ENCODE measurements at places on chromosomes 1 and 21. TPM values are rescaled to one million over a fixed set of nuclear protein-coding genes. Genes with fewer than 3 reads are reported as not detected.
A peak's percentile ranks its signal among the peaks of the same experiment; 100 is the strongest.

The ANKRD34A gene
- total RNA-seq = 0.27 TPM

DNA sequence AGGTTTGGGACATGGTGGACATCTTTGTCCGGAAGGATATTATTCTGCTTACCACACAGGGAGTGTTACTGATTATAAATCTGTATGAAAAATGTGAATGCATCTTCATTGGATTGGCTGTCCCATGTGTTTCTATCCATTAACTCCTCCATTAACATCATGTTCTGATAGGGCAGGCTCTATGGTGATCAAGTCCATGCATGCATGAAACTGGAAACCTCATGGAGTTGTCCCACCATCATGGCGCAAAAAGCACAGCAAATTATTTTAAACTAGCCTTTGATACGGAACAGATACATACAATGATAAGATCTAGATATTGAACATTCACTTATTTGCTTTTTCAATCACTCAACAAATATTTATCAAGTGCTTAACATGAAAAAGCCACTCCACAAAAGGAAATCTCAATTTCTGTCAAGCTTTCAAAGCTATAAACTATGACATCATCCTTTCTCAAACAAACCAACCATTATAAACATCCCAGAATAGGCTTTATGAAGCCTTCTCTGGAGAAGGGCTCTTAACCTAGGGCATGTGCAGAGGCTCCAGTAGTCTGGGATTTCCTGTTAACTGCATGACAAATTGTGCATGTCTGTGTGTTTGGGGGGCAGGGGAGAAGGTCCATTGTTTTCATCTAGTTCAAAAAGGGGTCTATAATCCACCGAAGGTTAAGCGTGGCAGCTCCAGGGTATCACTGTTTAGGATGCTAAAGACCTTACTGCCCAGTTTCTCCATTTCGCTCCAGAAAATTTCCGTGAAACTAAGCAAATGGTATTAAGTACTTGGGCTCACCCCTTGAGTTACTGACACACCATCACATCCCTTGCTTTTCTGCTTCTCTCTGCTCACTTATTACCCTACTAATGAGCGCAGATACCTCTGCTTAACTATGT lies 46.1 kb downstream of the ADAMTS1 start:
- no peak for DNase-seq

DNA sequence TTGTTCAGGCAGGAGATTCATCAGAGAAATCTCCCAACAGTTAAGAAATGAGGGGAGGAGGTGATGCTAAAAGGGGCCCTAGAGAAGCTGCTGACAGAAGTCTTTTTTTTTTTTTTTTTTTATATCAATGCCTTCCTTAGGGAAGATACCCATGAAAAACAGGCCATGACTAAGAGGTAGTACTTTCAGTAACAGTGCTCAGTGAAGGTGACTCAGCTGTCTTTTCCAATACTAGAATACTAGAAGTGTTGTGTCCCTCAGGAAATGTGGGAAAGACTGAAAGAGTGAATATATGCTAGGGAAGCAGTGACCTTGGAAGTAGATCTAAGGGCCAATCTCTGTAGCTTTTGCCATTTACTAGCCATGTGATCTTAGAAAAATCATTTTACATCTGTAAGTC lies 52.4 kb upstream of the SLFNL1 start:
- DNase-seq = no peak

The FLG gene
- not detected for total RNA-seq

The CYP4X1 gene
- 0.21 TPM for total RNA-seq

DNA sequence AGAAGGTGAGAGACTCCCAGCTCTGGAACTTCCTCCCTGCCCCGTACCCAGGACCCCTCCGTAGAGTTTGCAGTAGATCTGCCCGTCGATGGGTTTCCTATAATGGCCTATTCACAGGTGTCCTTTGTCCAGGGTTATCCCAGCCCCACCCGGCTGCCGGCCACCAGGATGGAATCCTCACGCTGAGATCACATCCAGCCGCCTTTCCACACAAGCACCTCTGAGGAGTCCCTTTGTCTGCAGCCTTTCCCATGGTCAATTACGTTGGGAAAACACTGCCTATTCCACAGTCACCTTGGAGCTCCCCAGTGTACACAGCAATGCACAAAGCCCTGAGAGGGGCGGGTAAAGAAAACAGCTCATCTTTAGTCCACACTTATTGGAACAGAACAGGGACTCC lies 190.0 kb upstream of the EDN2 start:
- DNase-seq = no peak

The ATP6V1G3 gene
- total RNA-seq = not detected

The CACNA1S gene
- not detected for total RNA-seq

- DNase-seq = no peak
Observed at GRCh38 chr21:28253338-28253737, 739.3 kb downstream of the LTN1 start.

- DNase-seq = no peak
Observed at GRCh38 chr1:26359981-26360806, 6.3 kb upstream of the CRYBG2 start.

The CLCA4 gene
- not detected for total RNA-seq

The TMPRSS15 gene
- not detected for total RNA-seq

- no peak for DNase-seq
Observed at GRCh38 chr1:212532469-212533147, 76.0 kb upstream of the ATF3 start.

GRCh38 chr21:36207577-36208320 lies 51.1 kb downstream of the DOP1B start:
- DNase-seq = no peak

The MPL gene
- total RNA-seq = 0.73 TPM

The HSD3B1 gene
- total RNA-seq = not detected

The ZSWIM5 gene
- total RNA-seq = 0.24 TPM

GRCh38 chr1:25338188-25338981 lies at the start of gene TMEM50A:
TSS of gene TMEM50A (plus strand) at chr1:25338334. CDS start at chr1:25340487, 2,153 bp downstream.
- DNase-seq = peak; percentile 86

DNA sequence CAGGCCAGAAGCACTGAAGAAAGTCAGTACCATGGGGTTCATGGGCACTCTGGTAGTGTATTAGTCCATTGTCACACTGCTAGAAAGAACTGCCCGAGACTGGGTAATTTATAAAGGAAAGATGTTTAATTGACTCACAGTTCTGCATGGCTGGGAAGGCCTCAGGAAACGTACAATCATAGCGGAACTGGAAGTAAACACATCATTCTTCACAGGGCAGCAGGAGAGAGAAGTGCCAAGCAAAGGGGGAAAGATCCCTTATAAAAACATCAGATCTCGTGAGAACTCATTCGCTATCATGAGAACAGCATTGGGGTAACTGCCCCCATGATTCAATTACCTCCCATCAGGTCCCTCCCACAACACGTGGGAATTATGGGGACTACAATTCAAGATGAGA lies 20.2 kb upstream of the ROR1 start:
- no peak for DNase-seq

The VWA5B1 gene
- not detected for total RNA-seq

- DNase-seq = no peak
Observed at GRCh38 chr1:114008993-114009392, 29.7 kb downstream of the OLFML3 start.

- DNase-seq = peak; percentile 19
Observed at GRCh38 chr1:189616893-189617292, 860.8 kb downstream of the BRINP3 start.

DNA sequence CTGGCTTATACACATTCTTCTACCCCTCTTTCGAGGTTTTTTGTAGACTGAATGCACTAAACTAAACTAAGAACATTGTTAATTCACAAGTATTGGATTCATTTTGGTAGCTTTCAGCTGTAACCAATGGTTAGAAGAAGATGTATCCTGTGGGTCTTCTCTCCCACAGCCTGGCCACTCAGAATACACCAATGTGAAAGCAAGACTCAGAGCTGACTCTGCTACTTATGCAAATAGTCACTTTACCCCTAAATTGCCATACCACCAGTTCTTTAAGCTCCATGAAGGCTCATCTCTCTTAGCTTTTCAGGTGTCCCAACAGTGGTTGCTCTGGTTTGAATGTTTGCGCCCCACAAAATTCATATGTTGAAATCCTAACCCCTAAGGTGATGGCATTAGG lies 60.1 kb downstream of the RGS13 start:
- no peak for DNase-seq

DNA sequence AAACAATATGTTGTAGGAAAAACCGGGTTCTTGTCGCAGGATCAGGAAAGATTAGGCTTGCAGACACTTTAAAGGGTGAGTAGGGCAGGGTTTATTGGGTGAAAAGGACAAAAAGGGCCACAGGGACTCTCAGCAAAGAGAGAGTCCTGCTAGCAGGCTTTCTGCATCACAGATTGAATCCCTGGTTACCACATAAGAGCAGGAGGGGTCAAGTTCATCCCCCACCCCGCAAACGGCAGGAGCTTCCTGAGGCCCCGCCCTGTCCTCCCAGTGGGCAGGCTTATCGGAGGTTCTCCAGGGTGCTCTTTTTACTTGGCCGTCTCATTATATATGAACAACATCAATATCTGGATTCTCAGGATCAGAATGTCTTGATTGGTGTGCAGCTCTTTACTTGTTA lies 47.7 kb downstream of the SYCP1 start:
- DNase-seq = no peak

GRCh38 chr1:38758820-38759219 lies 100.8 kb downstream of the RRAGC start:
- DNase-seq = no peak

The SLC44A5 gene
- 5.8 TPM for total RNA-seq

- DNase-seq = no peak
Observed at GRCh38 chr1:211257826-211258225, 1.3 kb upstream of the RCOR3 start.

GRCh38 chr21:44854664-44855446 lies 18.6 kb downstream of the PTTG1IP start:
- DNase-seq = no peak

The CHI3L2 gene
- 0.52 TPM for total RNA-seq

DNA sequence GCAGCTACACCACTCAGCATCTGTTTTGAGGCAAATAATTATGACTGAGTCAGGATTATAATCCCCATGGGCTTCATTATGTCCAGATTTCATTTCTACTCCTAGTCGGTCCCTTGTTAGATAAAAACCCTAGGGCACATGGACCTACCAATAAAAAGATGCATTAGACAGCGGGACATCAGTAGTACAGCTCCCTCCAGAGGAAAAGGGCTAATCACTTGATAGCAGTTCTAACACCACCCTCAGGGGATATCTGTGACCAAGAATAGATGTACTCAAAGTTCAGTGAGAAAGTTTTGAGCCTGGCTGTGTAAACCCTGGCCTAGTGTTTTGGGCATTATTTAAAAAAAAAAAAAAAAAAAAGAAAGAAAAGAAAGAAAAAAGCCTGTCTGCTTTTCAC lies 10.0 kb downstream of the GJA8 start:
- no peak for DNase-seq

DNA sequence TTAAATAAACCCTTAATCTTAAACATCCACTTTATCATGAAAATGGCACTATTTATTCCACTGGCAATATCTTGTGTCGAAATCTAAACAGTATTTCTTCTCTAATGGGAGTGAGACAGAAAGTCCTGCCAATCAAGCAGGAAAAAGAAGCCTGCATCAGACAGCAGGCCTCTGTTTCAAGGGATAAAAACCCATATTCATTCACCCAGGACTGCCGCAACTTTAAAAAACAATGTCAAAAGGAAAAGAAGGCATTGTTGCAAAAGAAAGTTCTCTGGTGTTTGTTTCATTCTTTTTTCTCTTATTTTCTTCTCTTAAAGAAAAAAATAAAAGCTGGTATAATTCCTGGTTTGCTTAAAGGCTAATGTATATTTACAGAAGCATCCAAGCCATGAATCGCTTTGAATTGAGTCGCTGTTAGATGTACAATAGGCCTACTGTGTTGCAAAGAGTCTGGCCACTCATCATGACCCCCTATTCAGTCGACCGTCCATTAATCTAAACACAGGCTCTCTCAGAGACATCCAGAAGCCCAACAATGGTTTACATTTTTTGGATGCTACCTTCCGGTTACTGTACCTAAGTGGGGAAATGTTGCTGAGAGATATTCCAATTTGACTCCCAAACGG lies 48.7 kb upstream of the ZC3H11B start:
- DNase-seq = no peak

DNA sequence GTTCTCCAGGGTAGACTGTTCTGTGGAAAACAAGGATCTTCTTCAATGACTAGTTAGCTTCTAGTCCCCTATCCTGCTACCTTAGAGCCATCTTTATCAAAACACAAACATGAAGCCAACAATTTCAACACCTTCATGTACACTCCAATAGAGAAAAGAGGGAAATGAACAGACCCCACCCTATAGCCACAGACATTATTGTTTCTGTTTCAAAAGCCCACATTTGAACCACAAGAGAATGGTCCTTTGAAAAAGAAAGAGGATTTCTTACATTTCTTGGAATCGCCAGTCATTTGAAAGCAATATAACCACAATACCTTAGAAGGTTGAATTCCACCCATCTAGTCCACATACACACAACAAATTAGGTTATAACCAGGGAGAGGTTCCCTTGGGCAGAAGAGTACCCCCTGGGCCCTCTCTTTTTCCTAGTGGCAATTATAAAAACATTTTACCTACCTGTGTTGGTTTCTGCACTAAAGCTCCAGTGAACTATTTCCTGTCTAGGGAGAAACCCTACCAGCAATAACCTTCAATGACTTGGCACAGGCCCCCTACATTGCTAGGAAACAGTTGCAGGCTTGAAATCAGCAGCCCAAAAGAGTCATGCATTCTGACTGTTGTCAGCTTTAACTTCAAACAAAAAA lies 2.7 kb upstream of the LPGAT1 start:
- no peak for DNase-seq
